ENCODE measurements at places on chromosomes 1 and 21. TPM values are rescaled to one million over a fixed set of nuclear protein-coding genes. Genes with fewer than 3 reads are reported as not detected.

- peaks cover 40% of the 10 kb centered on the region for H3K27me3 ChIP-seq
- no peaks in the 10 kb centered on the region for H3K36me3 ChIP-seq
- no peak overlapping the region for H3K4me3 ChIP-seq
- peaks cover 18% of the 10 kb centered on the region for H3K4me1 ChIP-seq
- DNase-seq, result no peak
These were observed 224.5 kb upstream of the CSF3R start for GRCh38 chr1:36707221-36707620.

- H3K36me3 ChIP-seq, result peaks cover 2% of the 10 kb centered on the region
- peak overlapping the region; percentile 89 for H3K4me3 ChIP-seq
- peaks cover 17% of the 10 kb centered on the region for H3K4me1 ChIP-seq
- H3K27ac ChIP-seq, result peak overlapping the region; percentile 100
These were observed 87.8 kb downstream of the PRKAB2 start for GRCh38 chr1:147084273-147085096.

HAPLN2 gene
- total RNA-seq, result 0.91 TPM

DNA sequence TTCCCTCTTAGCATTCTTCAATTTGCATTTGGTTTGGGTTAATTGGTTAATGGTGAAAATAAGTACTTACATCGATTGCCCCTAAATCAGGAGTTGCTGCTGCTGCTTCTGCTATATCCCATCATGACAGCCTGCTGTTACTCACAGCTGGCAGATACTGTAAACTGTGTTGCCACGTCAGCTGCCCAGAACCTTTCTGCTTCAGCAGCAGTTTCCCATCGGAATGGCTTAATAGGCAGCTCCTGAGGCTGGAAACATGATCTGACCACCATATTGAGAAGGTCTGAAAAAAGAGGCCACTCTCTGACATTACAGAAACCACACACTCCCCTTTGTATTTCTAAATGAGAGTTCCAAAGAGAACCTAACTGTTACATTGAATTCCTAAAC, 14.3 kb upstream of the SEC16B start:
- H3K4me1 ChIP-seq, result peaks cover 5% of the 10 kb centered on the region
- H3K36me3 ChIP-seq, result peaks cover 11% of the 10 kb centered on the region
- H3K27me3 ChIP-seq, result no peaks in the 10 kb centered on the region
- H3K27ac ChIP-seq, result no peak overlapping the region
- DNase-seq, result peak; percentile 14

- H3K36me3 ChIP-seq, result no peaks in the 10 kb centered on the region
- no peak overlapping the region for H3K27ac ChIP-seq
- peaks cover 29% of the 10 kb centered on the region for H3K4me1 ChIP-seq
- no peaks in the 10 kb centered on the region for H3K27me3 ChIP-seq
- DNase-seq, result no peak
These were observed 3.1 kb upstream of the TRIM45 start for GRCh38 chr1:117124661-117125060.

MARK1 gene
- 14.6 TPM for total RNA-seq

NPHS2 gene
- total RNA-seq, result not detected

DNA sequence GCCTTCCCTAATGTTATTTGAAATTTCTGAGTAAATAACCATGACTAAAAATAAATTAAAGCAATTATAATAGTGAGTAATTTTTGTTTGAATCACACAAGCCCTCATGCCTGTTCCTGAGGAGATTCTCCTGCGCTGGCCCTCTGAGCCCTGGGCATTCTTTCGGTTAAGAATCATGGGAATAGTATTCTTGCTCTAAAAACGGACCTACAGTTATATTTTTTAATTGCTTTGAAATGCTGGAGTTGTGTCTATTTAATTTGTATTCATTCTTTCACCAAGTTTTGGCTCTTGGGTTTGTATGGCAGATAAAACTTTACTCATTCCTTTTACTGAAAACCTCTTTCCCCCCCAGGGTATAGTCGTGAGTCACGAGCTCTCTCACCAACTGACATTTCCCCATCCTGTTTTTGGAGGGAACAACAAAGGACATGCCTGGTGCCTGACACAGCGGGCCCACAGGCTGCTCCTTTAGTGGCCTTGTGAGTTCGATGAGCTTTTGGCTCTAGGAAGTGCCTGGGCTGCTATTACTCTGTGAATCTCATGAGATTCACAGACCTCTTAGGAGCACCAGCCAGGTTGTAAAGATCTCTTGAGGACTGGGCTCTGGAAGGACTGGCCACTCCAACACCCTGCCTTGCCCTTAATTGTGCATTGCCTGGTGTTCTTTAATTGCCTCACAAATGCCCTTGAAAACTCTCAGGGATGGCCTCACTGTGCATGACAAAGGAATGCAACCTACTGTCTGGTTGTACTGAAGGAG, 58.6 kb downstream of the DDR2 start:
- no peaks in the 10 kb centered on the region for H3K36me3 ChIP-seq
- H3K4me1 ChIP-seq, result peaks cover 34% of the 10 kb centered on the region
- H3K4me3 ChIP-seq, result no peak overlapping the region
- no peaks in the 10 kb centered on the region for H3K27me3 ChIP-seq
- peak overlapping the region; percentile 32 for H3K27ac ChIP-seq

DNA sequence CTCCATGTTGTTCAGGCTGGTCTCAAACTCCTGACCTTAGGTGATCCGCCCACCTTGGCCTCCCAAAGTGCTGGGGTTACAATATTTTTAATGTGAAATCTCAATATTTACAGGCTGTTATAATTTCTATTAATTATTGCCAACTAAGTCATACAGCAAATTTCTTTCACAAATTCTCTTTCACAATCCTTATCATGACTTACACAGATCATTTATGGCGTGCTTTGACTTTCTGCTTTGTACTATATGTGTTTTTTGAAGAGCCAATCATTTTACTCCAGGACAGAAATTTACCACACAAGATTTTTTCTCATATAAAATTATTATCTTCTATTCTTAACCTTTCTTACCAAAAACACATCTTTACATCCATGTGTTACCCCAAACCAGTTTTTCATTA, 1729.9 kb downstream of the NCAM2 start:
- H3K27ac ChIP-seq, result no peak overlapping the region
- H3K36me3 ChIP-seq, result peaks cover 5% of the 10 kb centered on the region
- no peak for DNase-seq
- no peak overlapping the region for H3K4me3 ChIP-seq

ZNF648 gene
- 0.77 TPM for total RNA-seq

PPIE gene
- 56.2 TPM for total RNA-seq

DNA sequence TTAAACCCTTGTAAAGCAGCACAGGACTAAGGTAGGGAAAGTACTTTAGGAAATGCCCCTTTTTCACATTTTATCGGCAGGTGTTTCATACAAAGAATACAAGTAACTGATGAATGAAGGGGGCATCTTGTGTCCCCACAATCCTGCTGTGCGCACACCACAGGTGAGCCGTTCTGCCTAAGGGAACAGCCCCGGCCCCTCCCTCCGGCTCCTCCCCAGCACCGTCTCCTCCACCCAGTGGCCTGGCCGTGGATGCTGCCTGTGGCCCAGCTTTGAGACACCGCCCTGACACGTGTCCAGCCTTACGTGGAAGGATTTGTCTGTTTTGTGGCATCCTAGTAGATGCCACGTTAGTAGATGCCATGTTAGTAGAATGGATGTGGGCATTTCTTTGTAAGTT, 12.8 kb downstream of the FAAP20 start:
- no peaks in the 10 kb centered on the region for H3K27me3 ChIP-seq
- peaks cover 6% of the 10 kb centered on the region for H3K4me1 ChIP-seq
- no peak overlapping the region for H3K4me3 ChIP-seq
- H3K27ac ChIP-seq, result no peak overlapping the region

- H3K4me1 ChIP-seq, result peaks cover 5% of the 10 kb centered on the region
- H3K27ac ChIP-seq, result no peak overlapping the region
- H3K27me3 ChIP-seq, result no peaks in the 10 kb centered on the region
- no peaks in the 10 kb centered on the region for H3K36me3 ChIP-seq
- no peak overlapping the region for H3K4me3 ChIP-seq
These were observed 156.9 kb downstream of the PPP1R12B start for GRCh38 chr1:202505356-202505755.

KIRREL1 gene
- 64.9 TPM for total RNA-seq

DNA sequence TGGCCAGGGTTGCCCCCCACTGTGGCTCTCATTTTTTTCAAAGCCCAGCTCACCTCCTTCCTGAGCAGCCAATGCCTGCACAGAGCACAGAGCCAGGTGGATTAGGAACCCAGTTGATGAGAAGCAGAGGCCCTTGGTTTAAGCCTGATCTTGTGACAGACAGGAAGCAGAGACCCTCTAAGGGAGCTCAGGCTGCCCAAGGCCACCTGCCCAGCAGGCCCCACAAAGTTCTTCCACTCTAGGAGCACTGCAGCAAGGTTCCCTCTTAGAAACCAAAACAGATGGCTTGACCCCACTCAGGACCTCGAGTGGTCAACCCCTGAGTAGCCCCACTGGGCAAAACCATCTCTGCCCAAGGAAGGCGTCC, 25.5 kb upstream of the PRSS38 start:
- no peak overlapping the region for H3K4me3 ChIP-seq
- no peak overlapping the region for H3K27ac ChIP-seq
- no peaks in the 10 kb centered on the region for H3K36me3 ChIP-seq
- no peaks in the 10 kb centered on the region for H3K4me1 ChIP-seq
- peaks cover 50% of the 10 kb centered on the region for H3K27me3 ChIP-seq

CELA3A gene
- not detected for total RNA-seq

GRCh38 chr1:16721871-16722641, 18.3 kb upstream of the RNU1-4 start:
- peaks cover 7% of the 10 kb centered on the region for H3K4me1 ChIP-seq
- H3K27ac ChIP-seq, result no peak overlapping the region
- no peaks in the 10 kb centered on the region for H3K36me3 ChIP-seq
- no peak overlapping the region for H3K4me3 ChIP-seq
- H3K27me3 ChIP-seq, result peaks cover 3% of the 10 kb centered on the region

DNA sequence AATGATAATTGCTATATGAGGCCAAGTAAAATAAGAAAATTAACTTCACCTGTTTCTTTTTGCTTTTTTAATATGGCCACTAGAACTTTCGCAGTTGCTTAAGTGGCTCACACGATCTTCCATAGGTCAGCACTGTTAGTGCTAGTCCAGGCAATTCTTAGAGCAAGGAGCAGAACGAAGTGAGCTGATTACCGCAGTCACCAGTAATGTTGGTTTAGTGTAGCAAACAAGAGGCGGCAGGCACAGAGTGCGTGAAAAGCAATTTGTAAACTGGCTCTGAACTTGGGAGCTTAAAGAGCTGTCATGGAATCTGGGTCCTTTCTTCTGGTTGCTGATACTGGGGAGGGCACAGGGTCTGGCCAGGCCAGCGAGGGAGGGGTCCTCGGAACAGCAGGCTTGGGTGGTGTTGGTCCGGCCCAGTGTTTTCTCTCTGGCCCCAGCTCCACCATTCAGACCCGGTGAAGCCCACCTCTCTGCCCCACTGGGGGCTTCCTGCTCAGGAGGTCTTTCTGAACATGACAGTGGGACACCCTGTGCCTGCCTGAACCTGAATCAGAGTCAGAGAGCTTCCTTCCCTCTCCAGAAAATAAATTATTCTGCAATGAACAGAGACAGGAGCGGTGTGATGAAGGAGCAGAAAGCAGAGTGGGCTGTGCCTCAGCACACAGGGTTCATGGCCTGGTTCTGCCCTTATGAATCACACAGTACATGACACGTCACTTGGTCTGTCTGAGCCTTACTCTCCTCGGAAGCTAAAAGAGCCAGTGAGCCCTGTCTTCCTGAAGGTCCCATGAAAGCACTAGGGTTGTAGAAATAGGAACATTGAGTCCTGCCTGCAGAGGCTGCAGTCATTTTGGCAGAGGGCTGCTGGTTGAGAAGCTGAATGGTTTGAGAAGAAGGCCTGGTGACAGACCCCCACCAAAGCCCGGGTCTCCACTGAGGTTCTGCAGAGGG, 11.9 kb downstream of the ETS2 start:
- no peak for DNase-seq
- no peaks in the 10 kb centered on the region for H3K4me1 ChIP-seq
- no peak overlapping the region for H3K4me3 ChIP-seq
- no peaks in the 10 kb centered on the region for H3K27me3 ChIP-seq

DNA sequence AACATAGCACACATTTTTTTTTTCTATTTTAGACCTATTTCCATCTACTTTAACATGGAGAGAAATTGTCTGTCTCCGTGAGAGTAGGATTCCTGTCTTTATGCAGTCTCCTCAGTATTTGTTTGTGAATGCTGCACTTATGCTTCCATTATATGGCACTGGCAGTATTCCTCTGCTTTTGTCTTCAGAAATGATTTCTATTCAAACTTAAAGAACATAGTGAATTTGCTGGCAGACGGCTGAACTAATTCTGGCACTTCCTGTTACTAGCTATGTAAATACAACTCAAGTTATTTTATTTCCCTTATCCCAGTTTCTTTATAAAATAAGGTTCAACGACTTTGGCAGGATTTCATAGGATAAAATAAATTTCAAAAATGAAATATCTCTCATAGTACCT, 45.3 kb downstream of the KCTD3 start:
- no peak overlapping the region for H3K4me3 ChIP-seq
- no peaks in the 10 kb centered on the region for H3K4me1 ChIP-seq
- no peak overlapping the region for H3K27ac ChIP-seq
- H3K27me3 ChIP-seq, result no peaks in the 10 kb centered on the region
- peaks cover 41% of the 10 kb centered on the region for H3K36me3 ChIP-seq

- no peaks in the 10 kb centered on the region for H3K4me1 ChIP-seq
- H3K27me3 ChIP-seq, result peaks cover 83% of the 10 kb centered on the region
- no peak overlapping the region for H3K27ac ChIP-seq
These were observed 3.7 kb downstream of the RSPO1 start for GRCh38 chr1:37631036-37631435.

WDR47 gene
- total RNA-seq, result 18.0 TPM

SPRR5 gene
- total RNA-seq, result not detected

CSMD2 gene
- 0.40 TPM for total RNA-seq

DNA sequence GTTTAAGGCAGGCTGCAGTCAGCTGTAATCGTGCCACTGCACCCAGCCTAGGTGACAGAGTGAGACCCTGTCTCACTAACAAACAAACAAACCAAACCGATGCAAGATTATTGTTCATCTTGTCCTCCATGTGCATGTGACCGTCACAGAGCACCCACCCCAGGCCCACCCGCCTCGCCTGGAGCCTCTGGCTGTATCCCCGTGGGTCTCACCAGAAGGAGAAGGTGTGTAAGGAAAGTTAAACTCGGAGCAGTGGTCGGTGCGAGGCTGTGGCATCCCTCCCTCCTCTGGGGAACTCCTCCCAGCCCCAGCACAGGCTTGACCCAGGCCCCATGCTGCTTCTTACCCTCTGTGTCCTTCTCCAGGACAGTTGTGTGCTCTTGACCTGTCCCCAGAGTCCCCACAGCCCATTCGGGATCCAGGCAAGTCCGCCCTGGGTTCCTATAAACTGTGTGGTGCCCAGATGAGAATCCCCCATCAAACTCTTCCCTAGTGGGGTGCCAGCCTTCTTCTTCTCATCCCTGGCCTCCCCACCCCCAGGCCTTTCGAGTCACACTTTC, 318.4 kb downstream of the AJAP1 start:
- no peak overlapping the region for H3K4me3 ChIP-seq
- H3K27ac ChIP-seq, result no peak overlapping the region
- H3K4me1 ChIP-seq, result peaks cover 6% of the 10 kb centered on the region
- no peaks in the 10 kb centered on the region for H3K36me3 ChIP-seq
- no peak for DNase-seq
- peaks cover 5% of the 10 kb centered on the region for H3K27me3 ChIP-seq

TNFRSF18 gene
- total RNA-seq, result not detected

DNA sequence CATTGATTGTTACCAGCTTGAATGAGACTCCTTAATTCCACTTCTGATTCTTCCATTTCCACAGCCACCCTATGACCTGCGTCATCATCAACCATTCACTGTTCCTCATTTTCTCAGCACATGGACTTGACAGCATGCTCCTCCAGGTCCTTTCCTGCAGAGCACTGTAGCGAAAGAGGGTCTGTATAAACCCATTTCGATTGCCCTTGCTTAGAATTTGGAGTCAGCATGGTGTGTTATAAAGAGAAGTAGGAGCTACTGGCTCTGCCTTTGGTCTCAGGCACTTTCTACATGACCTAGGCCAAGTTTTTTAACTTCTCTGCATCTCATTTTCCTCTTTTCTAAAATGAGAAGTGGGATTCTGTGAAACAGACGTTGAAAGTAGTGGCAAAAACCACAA, 133.8 kb downstream of the AK5 start:
- no peak for DNase-seq
- H3K27ac ChIP-seq, result no peak overlapping the region
- H3K4me3 ChIP-seq, result no peak overlapping the region
- no peaks in the 10 kb centered on the region for H3K27me3 ChIP-seq
